ENCODE measurements at places on chromosomes 5 and 9.
A peak's percentile ranks its signal among the peaks of the same experiment; 100 is the strongest.

DNA sequence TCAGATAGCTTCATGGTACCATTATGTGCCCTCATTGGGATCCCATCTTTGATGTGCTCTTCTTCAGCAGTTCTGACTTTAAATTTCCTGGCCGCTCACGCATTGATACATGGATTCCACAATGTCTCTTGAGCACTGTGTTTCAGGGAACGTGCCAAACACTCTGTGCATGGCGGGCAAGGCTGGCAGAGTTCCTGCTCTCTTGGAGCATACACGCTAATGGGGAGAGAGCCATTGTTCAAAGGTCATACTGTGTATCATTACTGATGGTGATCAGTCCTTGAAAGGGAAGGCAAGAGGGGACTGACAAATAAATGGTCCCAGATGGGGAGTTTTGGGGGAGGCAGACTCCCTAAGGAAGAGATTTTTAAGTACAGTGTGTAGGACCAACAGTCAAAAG is 52.3 kb downstream of the AMBP start:
- DNase-seq, result no peak

DNA sequence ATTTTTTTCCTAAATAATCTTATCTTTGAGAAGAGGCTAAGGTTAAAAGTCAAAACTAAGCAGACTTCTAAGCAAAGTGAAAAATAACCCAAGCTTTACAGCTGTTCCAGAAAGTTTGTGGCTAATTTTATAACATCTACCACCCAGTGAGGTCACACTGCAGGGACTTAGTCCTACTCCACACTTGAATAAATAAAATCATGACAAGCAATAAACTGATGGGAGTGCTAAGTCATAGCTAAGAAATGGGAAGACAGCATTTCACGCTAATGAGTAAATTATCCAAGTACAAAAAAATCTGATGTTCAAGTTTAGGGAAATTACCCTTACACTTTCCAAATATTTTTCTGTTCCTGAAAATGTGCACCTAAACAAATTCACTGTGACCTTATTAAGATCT is 47.7 kb downstream of the ZNF608 start:
- no peak for DNase-seq

- DNase-seq, result no peak
These were observed 33.9 kb downstream of the VLDLR start for GRCh38 chr9:2655411-2655901.

DNA sequence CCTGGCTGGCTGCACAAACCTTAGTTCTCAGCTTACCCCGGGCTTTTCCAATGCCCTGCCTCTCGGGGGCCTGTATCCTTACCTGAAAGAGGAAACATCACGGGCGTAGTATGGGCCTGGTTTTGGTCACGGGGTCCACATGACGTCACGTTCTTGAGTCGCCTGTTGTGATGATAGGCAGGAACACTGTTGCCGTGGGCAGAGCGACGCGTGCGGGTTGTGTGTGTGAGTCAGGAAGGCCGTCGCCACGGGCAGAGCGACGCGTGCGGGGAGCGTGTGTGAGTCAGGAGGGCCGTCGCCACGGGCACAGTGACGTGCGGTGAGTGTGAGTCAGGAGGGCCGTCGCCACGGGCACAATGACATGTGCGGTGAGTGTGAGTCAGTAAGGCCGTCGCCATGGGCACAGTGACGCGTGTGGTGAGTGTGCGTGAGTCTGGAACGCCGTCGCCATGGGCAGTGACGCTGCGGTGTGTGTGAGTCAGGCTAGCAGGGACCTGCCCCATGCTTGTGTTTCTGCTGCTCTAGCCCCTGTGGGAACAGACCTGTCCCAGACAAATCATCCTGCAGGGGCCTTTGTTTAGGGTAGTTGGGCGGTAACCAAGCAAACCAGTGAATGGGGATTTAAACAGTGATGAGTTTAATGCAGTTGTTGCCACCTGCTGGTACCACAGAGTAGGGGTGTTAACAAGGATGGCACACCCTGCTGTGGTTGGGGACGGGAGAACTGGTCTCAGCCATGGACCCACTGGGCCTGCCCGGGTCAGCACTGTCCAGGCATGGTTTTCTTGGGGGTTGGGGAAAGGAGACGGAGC is 19.8 kb downstream of the TRIP13 start:
- DNase-seq, result peak; percentile 7

DNA sequence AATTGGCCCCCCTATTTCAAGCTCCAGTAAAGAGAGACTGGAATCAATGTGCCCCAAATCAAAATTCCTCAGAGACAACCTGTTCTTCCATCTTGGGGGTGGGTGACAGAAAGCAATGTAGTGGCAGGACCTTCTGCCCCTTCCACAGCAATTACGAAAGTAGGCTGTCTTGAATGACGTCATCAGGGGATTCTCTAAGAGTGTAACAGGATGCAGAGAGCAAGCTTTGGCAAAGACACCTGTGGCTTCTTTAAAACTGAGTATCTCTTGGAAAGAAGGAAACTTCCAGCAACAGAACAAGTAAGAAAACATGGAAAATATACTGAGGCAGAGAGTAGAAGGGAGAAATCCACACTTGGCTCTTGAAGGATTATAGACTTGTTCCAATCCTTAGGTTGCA is 247.6 kb upstream of the PDE4D start:
- DNase-seq, result no peak

DNA sequence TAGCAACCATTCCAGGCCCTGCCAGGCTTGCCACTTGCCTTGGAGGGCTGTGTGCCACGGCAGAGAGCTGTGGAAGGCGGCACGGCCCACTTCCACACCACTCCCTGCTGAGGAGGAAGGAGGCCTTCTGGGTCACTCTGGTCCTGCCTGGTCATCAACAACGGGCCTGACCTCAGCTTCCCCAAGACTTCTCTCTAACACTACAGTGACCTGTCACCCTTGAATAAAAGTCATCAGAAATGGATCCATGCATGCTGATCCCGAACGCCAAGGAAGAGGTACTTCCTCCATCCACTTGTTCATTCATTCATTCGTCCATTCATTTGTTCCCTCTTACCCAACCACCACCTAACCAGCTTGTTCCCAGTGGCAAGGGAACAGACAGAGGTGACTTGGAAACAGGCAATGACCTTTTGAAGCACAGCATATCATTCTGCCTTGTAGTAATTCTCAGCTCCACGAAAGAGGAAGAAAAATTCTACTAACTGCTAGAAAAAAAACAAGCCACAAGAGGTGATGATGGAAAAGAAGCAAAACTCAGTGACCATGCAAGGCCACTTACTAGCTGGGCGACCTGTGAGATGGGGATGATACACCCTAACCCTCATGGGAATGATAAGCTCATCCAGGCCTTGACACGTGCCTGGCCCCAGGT is 58.6 kb downstream of the STK10 start:
- DNase-seq, result no peak

- no peak for DNase-seq
These were observed 15.1 kb downstream of the PLK2 start for GRCh38 chr5:58444805-58445204.

DNA sequence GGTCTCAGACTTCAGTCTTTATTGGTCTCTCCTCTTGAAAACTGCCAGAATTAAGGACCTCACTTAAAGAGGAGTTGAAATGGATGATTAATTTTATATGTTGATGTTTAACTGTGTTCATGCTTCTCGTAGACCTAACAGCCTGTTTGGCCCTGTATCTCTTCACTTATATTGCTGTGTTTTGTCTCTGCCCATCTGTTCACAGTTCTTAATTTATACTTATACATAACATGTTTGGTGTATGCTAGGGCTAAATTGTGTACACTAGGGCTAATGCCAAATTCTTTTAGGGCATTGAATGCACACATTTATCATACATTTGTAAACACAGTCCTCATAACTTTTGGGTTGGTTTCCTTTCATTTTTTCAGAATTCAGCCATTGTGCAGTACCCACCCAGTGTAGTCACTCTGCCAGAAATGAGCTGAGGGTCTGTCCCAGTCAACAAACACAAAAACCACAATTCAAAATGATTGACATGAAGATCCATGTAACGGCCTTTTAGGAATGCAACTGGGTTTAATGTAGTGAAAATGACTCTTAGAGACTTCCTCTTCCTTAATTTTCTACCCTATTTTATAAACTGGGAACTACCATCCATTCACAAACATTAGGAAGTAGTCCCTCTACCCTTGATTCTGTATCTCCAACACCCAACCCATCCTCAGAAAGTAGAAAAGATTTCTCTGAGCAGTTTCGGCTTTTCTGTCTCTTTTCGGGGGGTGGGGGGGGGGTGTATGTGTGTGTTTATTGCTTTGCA is 668.8 kb upstream of the KLF4 start:
- DNase-seq, result peak; percentile 69

Data from NCI-H1694 treated with DMSO at 0.1 percent for 48 hours (cell line).